ENCODE measurements at places on chromosomes 6 and 20.

GRCh38 chr20:4569865-4570264 lies 151.8 kb upstream of the PRND start:
- no peak for DNase-seq

GRCh38 chr6:18538315-18538714 lies 151.2 kb downstream of the RNF144B start:
- DNase-seq: no peak

DNA sequence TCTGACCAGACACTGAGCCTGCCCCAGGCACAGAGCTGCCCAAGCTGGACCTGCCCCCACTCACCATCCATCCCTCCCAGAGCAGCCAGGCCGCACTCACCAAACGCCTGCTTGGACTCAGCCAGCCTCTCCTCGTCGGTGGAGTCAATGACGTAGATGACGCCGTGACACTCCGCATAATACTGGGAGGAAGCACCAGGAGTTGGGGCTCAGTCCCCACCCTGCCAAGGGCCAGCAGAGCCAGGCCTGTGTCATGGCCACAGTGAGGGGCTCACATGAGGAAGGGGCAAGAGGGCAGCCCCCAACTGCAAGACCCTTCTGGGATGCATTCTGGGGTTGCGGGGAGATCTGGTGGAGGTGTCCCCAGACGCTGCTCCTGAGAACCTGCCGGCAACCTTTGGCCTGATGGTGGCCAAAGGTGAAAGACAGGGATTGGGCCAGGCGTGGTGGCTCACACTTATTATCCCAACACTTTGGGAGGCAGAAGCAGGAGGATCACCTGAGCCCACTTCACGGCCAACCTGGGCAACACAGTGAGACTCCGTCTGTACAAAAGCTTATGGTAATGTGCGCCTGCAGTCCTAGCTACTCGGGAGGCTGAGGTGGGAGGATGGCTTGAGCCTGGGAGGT lies 5.6 kb downstream of the ARFRP1 start:
- DNase-seq: no peak

DNA sequence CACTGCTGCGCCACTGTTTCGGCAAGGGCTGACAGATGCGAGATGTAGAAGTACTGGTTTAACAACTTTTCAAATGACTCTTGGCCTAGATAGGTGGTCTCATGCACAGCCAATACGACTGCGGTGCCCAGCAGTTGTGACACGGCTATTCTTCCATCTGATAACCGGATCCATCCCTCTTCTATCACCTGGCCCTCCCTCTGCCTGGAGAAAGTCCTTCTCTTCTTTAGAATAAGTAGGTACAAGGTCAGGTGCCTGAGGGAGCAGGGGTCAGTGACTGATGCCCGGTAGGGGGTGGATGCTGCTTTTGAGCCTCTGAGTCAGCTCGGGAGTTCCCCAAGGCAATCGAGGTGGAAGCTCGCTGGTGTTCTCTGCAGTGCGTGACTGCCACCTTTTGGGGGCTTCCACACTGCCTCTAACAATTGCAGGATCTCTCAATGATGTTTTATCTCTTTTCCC lies 166.8 kb upstream of the GRIK2 start:
- DNase-seq: no peak

GRCh38 chr20:57478176-57478575 lies 46.8 kb downstream of the CTCFL start:
- DNase-seq: no peak

DNA sequence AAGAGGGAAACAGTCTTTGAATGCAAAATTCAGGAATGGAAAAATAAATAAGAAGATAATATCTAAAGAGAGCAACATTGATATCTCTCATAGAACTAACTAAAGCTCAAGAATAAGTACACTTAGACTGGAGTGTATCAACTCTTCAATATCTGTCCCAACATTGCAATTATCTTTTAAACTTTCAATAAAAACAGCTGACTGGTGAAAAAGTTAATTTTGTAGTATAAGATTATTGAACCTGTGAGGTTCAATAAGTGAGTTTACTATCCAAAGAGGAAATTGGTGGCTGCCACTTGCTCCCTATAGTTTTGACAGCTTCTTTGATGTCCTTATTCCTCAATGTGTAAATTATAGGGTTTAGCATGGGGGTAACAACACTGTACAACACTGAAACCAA lies 13.7 kb downstream of the OR5V1 start:
- no peak for DNase-seq

- DNase-seq: no peak
Measured at GRCh38 chr6:110317189-110317588, 41.0 kb downstream of the METTL24 start.

DNA sequence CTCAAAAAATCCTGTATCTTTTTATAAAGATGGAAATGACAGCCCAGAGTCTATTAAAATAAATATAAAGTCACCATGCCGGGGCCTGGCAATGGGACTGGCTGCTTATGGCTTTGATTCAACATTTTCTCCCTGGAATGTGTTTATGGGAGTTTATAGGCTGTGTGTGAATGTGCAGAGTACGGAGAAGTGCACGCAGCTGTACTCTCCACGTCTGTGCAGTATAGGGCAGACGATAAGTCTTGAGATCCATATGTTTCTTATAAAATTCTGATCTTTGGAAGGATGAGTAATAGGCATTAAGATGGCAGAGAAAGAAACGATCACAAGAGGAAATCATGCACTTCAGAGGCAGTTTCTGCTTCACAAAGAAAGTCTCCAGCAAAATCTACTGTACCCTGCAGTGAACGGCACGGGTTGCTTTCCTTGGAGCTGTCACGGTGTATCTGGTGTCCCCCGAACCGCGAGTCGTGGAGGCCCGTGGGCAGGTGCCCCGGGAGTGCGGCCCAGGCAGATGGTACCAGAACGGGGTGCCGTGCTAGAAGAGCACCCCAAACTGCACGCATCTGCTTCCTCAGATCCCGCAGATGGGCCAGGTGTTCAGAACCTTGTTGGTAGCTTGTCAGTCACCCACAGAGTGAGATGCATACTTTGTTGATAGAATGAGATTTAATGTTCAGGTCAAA lies 382.5 kb downstream of the TAF4 start:
- DNase-seq: no peak

DNA sequence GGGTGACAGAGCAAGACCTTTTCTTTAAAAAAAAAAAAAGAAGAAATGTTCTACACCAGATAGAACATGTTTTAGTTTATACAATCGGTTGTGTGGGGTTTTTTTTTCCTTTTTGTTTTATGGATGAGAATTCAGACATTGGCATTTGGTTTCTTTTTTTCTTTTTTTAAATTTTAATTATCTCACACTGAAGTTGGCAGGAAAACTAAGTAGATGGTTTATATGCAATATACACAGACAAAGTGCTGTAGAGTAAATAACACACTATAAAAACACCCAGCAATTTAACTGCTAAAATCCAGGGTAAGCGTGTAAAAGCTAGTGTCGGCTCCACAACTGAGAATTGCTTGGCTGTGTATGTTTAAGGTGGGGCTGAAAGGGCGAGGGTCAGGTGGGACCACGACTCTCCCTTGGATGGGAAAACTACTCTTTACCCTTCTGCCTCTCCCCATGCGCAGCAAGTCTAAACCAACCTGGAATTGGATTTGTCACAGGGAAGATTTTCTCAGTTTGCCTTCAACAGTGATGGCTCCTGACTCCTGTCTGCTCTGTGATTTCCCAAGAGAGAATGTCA lies 147.1 kb upstream of the MARCKS start:
- DNase-seq: no peak

GRCh38 chr20:24523661-24524060 lies 54.2 kb downstream of the SYNDIG1 start:
- DNase-seq: no peak

GRCh38 chr6:109052852-109053251 lies 41.8 kb downstream of the SESN1 start:
- no peak for DNase-seq

DNA sequence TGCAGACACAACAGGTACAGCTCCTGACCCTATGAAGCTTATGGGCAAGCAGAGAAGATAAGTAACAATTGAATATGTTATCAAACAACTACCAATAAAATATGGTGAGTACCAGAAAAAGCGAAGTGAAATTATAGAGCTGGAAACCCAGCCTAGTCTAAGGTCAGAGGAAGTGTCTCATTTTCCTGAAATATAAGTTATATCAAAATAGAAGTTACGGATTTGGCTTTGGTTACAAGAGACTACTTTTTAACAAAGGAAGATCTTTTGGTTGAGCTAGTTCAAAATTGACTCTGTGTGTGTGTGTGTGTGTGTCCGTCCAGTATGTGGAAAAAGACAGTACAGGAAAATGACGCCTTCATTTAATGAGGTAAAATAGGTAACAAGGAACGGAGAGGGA lies 8.9 kb downstream of the STX11 start:
- no peak for DNase-seq

- DNase-seq: no peak
Measured at GRCh38 chr6:111736005-111736608, 130.4 kb upstream of the TRAF3IP2 start.

DNA sequence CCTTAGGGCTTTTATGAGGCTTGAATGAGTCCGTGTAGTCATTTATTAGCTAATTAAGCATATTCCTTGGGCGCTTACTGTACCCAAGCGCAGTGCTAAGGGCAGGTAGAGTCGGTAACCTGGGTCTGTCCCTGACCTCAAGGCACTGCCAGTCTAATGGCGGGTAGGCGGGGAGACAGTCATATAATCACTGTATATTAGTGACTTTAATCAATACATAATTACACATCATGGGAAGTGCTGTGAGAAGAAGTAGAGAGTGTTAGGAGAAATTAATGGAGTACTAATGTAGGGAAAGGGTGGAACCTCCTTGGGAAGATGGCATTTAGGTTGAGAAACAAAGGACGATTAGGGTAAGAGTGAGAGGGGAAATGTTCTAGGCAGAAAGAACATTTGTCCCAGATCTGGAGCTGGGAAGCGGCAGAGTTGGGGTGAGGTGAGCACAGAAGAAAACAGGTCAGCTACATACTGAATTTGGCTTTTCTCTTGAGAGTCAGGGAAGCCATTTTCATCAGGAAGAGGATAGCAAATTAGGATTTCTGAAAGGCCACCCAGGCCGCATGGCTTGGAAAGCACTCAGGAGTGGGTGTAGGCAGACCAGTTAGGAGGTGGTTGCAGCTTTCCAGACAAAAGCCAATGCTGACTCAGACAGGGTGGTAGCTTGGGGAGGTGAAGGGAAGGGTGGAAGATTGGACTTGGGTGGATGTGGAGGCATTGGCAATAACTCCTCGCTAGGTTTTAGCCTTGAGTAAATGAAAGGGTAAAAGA lies 954 bp upstream of the BLCAP start:
- DNase-seq: no peak

- no peak for DNase-seq
Measured at GRCh38 chr6:142367501-142368018, 65.8 kb downstream of the ADGRG6 start.

- peak; percentile 68 for DNase-seq
Measured at GRCh38 chr20:1212607-1213396, 9.5 kb downstream of the C20orf202 start.

DNA sequence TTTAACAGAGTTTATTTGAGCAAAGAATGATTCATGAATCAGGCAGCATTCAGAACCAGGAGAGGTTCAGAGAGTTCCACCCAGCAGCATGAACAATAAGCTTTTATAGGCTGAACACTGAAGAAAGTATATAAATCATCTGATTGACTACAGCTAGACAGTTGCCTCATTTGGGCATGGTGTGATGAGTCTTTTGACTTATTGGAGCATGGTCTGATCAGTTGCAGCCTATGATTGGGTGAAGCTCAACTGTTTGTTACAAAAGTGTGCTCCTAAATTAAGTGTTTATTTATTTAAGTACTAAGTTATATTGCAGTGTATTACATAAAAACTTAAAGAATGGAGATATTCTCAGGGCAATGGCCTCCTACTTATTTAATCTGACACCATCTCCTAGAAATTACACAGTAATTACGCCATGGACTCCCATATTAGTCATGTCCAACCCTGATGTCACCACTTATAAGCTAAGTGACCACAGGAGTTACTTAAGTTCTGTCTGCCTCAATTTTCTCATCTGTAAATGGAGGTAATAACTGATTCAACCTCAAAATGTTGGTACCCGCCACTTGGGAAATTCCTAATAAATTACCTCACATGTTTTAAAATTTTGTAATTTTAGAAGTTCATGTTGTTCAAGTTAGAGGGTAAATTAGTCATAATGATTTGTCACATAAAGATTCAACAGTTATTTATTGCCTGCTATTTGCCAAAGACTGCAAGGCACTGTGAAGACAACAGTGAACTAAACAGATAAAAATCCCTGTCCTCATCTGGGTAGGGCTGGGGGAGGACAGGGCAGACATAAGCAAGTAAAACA lies 15.2 kb upstream of the ROS1 start:
- DNase-seq: no peak

DNA sequence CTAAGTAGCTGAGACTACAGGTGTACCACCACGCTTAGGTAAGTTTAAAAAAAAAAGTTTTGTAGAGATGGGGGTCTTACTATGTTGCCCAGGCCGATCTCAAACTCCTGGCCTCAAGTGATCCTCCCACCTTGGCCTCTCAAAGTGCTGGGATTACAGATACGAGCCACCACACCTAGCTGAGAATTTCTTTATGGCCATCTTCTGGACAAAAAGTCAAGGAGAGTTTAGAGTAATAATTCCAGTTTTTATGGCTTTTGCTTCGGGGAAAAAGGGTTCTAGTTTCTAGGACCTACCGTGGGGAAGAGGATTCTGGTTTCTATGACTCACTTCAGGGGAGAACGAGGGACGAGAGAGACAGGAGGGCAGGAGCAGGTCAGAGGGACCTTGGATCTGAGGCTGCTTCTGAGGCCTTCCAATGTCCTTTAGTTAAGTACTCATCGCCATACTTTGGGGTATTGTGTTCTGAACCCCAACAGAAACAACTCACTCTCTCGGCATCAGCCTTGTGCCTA lies 69.3 kb upstream of the IER3 start:
- DNase-seq: no peak

GRCh38 chr6:156175433-156175832 lies 601.7 kb upstream of the ARID1B start:
- DNase-seq: no peak

DNA sequence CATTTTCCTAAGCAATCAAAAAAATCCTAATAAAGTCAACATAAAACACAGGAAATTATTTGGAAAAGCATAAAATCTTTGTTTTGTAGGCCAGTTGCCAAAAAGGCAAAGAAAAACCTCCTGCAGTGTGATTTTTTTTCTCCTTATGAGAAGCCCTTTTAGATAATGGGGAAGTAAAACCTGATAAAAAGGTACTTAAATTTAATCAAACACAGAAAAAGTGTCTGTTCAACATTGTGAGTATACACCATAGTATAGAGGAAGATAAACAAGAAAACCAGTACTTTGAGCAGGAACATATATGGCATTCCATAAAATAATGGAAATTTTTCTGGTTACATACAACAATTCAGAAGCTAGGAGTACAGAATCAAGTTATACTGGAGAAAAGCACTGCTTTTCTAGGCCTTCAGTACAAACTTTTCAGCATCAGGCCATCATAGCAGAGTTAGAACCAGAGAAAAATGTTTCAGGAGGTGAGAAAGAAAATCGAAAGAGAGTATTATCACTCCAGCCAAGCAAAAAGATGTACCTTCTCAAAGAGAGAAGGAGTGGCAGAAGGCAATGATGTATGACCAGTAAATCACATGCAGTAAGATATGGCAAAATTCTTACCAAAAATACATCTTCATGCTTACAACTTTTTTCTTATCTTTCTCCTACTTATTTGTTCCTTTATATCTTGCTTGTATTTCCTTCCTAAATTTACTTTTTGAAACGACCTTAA lies 494.9 kb downstream of the KIF16B start:
- DNase-seq: no peak
